ENCODE measurements at places on chromosomes 5 and 9.

DNA sequence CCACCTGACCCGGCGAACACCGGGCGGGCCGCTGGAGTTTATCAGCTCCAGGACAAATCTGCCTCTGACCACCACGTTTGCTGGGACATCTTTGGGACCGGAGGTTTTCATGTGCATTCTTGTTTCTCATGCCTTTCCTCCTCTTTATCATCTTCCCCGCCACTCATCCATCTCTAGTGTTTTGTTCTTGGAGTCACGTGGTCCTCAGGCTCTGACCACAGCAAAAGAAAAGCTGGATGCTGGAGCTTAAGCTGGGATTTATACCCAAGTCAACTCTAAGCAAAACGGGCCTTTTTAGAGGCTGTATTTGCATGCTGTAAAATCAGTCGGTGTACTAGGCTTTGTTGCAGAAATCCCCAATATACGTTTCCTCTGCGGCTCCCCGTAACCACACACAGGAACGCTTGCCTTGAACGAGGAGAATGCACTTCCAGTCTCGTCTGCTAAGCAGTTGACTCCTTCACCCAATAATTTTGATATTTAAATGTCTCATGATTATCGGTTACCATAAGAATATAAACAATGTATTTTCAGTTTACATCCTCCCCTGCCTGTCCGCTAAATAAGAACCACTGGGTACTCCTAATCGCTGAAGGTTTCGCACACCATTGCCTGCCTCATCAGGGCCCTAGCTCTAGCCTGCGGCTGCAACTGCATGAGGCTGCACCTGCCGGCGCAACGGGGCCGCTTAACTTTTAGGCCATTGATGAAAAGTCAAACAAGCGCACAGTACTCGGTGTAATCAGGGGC, 560 bp upstream of the NDUFS6 start:
- peak; percentile 53 for DNase-seq

DNA sequence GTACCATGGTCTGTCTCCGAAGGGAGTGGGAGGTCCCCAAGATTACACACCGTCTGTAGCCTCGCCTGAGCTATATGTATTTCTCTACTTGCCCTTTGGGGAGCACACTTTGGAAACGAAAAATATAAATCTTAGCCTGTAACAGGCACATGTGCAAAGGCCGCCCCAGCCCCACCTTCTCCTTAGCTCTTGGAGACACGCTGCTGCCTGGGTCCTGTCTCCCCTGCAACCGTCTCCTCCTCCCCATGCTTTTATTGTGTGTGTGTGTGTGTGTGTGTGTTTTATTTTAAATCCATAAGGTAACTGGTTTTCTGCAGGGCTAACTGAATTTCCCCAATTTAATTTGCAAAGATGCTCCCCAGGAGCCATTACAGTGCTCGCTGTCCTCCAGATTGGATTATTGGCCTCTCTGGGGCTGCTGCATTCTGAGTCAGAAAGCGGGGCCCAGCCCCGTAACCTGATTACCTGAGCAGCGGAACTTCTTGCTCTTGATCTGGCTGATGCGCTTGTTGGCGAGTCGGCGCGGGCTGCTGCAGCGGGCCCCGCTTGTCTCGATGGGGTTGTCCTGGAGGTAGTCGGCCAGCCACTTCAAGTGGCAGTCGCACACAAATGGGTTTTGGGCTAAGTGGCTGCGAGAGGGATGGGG, 193.3 kb upstream of the PANK3 start:
- no peak for DNase-seq

- no peak for DNase-seq
Measured at GRCh38 chr5:102797322-102797884, 42.3 kb downstream of the PAM start.

DNA sequence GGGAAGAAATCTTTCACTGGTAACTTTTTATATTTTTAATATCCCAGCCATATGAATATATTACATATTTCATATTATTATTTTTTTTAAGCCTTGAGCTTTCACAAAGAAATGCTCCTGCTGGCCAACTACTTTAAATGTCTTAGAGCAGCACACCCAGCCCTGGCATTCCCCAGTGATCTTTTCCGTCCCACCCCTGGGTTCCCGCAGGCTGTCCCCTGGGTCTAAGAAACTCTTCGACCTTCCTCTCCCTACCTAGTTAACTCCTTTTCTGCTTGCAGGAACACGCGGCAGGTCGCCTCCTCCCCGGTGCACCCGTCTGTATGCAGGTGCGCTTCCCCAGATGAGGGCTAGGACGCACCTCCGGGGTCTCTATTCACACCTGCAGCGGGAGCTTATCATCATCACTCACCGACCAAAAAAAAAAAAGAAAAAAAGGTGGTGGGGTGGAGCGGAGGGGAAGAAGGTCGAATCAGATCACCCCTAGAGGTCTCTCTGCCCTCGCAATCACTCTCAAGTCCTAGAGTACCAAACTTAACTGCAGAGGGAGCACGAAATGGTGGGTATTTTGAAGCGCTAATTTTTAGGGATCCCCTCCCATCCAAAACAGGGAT, 696 bp downstream of the ZFP62 start:
- no peak for DNase-seq

- peak; percentile 27 for DNase-seq
Measured at GRCh38 chr5:891837-892393, 686 bp downstream of the BRD9 start.

DNA sequence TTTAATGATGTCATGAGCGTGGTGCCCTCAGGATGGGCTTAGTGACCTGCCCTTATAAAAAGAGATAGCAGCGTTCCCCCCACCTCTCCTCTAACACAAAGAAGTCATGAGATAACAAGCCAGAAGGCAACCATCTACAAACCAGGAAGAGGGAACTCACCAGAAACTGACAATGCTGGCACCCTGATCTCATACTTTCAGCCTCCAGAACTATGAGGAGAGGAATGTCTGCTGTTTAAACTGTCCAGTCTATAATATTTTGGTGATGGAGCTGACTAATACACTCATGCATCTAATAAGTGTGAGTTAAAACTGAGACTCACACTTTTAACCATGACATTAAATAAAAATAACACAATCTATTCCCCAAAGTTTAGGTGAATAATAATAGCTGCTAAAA, 156.1 kb upstream of the SPEF2 start:
- DNase-seq: peak; percentile 30

- DNase-seq: no peak
Measured at GRCh38 chr5:76683816-76684731, 31.9 kb upstream of the F2R start.

- peak; percentile 23 for DNase-seq
Measured at GRCh38 chr5:33832404-33833236, 59.2 kb downstream of the ADAMTS12 start.

- DNase-seq: no peak
Measured at GRCh38 chr9:98862936-98863335, 55.5 kb downstream of the GALNT12 start.

DNA sequence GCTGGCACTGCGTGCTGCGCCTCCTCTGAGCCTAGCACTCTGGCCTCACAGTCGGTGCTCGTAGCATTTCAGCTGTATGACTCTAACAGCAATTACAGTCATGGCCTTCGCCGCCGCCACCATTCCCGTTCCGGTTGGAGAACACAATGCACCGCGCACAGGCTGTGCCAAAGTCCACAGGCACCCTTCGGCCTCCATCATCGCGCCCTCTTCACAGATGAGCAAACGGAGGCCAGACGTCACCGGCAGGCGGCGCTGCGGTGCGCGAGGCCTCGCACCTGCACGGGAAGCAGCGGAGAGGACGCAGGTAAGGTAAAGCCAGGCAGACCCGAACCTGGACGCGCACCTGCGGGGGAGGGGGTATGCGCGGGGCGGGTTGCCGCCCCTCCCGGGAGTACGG, 128.9 kb downstream of the BARX1 start:
- DNase-seq: peak; percentile 11

DNA sequence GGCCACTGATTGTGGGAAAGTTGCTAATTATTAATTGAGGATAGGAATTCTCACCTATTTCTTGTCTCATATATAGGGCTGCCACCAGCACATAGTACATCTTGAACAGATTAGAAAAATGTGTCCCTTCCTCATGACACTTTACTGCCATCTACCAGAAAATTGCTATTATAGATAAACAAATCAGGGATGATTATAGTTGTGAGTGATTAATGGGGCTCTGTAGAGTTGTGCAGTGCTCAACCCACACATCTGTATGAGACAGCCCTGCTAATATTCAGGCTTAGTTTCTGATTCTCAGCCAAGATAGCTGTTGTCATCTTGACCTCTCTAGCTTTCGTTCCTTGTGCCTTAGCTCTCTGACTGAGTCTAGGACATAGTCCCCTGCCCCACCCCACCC, 373.3 kb downstream of the TLE4 start:
- DNase-seq: no peak

- DNase-seq: no peak
Measured at GRCh38 chr5:152595405-152595804, 190.3 kb upstream of the NMUR2 start.

DNA sequence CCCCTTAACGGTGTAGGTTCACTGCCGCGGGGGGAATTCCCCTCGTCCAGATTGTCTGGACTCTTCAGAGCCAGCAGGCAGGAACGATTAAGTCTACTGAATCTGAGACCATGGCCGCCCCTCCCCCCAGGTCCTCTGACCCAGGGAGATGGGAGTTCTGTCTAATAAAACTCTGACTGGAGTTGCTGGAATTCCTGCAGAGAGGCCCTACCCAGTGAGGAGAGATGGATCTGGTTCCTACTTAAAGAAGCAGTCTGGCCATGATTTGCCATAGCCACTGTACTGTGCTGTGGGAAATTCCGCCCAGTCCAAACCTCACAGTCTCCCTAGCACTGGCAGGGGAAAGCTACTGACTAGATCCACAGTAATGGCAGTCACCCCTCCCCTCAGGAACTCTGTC, 237.7 kb upstream of the RASA1 start:
- DNase-seq: peak; percentile 14

DNA sequence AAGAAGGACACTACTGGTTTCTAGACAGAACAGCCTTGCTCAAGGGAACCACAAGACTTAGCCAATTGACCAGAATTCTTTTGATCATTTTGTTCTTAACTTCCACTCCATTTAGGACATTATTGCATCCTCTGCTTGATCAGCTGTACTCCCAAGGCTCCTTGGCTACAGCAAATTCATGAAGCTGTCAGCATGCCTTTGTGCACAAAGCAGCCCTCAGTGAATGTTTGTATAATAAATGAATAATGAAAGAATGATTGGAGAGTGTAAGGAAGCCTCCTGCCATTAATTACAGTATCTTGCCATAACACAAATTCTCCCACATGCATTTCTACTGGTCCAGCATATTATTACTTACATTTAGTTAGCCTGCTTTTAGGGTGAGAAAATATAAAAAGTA, 449.6 kb downstream of the SLCO4C1 start:
- no peak for DNase-seq

DNA sequence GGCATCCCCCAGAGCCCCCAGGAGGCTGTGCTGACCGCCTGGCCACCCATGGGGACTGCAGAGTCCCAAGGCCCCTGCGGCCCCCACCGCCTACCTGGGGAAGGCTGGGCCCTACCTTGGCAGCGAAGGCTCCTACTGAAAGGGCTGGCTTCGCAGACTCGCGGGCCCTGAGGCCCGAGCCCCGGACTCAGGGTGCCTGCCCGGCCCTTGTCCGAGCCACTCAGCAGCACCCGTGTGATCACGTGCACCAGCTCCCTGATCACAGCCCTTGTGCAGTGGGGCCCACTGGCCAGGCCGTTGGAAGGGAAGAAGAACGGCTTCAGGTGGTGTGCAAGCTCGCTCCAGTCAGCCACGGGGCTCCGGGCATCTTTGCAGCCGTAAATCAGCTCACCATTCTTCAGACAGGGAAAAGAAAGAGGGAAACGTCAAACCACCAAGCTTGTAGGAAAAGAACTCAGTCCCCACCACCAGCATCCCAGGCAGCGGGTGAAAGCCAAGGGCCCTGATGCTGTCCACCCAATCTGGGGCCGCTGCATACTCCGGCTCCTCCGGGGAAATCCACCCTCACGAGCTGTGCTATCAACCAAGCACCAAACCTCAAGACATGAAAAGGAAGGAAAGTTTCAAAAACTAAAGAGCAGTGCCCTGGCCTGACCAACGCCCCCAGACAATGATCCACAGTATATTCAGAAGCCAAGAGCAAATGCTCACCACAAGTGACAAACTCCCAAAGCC, 31.9 kb downstream of the IPPK start:
- no peak for DNase-seq

GRCh38 chr9:111514967-111515366, 10.0 kb upstream of the ZNF483 start:
- no peak for DNase-seq

- no peak for DNase-seq
Measured at GRCh38 chr5:66080664-66081063, 63.4 kb upstream of the SREK1 start.

DNA sequence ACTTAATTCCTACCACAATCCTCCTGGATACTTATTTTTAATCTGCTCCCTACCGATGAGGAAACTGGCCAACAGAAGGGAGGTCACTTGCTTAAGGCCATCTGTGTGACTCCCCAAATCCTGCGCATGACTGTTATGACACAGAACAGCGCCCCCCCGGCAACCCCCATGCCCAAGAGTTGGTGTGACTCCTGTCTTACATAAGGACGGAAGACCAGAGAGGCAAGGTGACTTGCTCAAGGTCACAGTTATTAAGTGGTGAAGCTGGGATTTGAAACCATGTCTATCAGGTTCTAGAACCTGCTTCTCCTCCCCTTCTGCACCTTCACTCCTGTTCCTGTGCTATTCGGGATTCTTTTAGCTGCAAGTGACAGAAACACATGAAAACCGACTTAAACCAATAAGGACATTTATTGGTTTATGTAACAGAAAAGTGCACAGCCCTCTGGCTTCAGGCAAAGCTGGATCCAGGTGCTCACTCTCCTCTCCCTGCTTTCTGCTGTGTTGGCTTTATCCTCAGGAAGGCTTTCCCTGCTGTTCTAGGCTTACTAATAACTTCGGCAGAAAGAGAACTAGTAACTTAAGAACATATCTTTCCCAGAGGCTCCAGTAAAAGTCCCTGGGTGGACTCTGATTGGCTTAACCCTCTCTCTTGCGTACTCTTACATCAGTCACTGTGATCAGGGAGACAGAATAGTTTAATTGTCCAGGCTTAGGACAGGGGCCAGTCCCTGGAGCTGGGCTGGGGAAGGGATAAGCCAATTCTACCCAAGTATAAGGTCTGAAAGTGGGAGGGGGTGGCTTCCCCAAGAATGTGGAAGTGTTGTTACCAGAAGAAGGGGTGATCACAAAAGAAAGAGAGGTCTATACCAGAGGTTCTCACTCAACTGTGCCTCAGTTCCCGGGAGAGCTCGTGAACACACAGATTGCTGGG, 43.7 kb downstream of the FGF18 start:
- DNase-seq: no peak

Measured in kidney tubule cell (primary cell).